ENCODE measurements at places on chromosomes 13 and 19.

DNA sequence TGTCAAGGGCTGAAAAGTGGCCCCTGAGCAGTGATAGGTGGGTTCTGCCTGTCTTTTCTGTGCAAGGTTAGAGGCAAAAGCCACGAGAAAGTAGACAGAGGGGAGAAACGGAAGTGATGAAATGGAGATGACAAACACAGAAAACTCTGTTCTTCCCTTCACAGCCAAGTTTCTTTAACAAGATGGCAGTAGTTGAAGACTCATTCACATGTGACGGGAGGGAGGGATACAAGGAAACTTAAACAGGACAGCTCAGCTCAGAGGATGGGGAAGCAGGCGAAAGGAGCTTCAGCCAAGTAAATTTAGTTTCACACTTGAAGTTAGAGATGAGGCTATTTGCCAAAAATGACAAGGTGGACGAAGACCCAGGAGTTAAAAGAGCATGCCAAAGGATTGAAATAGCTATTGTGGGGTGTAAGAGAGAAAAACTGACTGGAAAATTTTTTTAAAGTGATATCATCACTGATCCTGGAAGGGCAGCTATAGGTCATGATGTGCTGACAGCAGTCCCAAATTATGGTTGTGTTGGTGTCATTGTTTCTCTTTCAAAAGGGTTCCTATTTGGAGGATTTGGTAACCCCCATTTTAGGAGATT is 347.9 kb downstream of the EFNB2 start:
- DNase-seq = no peak

DNA sequence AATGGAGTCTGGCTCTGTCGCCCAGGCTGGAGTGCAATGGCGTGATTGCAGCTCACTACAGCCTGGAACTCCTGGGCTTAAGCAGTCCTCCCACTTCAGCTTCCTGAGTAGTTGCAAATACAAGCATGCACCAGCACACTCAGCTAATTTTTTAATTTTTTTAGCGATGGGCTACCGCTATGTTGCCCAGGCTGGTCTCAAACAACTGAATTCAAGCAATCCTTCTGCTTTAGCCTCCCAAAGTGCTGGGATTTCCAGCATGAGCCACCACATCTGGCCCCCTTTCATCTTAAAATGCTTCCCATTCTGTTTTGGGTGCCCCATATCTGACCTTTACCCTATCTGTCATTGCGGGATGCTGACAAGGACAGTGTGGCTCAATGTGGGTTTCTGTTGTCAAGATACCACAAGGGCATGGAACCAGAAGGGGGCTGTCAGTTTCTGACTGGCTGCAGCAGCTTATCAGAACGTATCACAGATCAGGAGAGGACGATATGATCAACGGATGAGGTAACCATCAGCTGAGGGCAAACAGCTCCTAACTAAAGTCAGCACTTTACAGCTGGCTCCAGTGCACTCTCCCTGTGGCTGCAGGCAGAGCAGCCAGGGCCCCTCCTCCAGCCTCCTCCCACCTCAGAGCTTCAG is 32.4 kb downstream of the GPR42 start:
- no peak for DNase-seq

DNA sequence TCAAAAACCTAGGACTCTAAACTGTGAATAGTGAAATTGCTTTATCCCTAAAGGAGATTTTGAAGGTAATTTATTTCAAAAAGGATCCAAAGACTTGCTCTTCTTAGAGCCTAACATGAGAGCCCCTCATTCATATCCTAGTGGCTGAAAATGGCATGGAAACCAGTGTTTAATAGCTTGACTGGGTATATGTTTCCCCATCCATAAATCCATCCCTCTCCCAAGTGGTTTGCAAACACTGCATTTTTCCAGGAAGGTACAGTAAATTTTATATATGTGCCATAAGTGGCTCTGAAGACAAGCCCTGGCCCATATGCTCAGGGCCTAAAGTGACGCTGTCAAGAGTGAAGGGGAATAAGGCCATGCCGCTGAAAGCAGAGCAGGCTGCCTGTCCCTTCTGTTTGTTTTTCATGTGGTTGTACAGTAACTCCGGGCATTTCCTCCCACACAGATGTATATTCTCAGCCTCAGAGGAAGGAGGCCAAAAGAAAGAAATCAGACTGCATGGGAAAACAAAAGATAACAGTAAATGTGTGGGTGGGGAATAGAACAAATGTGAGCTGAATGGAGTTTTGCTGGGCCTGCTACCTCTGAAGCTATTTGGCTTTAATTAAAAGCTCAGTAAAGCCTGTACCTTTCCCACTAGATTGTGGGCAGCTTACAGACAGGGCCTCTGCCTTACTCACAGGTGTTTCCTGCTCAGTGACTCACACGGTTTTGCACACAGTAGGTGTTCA is 181.9 kb downstream of the PCDH9 start:
- DNase-seq = no peak

DNA sequence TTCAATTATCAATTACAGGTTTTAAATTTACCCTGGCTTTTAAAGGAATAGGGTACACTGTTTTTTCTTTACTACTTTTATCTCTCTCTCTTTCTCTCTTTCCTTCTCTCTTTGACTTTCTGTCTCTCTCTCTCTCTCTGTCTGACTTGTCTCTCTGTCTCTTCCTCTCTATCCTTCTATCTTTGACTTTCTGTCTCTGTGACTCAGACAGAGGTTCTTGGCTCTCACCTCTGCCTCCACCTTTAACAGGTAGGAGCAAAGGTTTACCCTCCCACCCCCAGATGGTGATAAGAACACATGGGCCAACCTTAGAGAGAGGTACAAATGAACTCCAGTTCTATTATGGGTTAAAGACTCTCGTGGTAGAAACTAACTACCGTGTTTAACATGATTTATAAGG is 20.3 kb upstream of the FAM124A start:
- no peak for DNase-seq

DNA sequence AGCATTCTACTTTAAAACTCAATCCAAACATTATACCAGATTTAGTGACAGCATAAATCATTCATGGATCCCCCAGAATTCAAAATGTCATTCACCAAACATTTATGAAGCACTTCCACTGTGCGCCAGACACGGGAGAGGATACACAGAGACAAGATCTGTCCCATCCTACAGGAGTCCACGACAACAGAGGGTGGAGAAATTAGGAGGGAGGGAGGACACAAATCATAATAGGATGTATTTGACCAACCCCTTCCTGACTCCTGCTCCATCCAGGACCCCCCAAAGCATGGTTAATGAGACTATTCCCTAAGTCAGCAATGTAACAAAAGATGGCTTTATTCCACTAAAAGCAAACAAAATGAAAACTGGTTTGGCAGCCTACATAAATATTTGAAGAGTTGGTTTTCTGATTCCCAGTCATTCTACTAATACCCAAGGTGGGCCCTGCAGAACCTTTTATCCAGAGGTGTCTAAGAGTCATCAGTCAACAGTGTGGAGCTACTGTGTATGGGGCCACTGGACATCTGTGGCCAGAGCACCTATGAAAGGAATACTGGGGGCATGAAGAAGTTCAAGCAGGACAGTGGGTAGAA is 62.8 kb upstream of the DOCK9 start:
- DNase-seq = no peak

- DNase-seq = no peak
Measured at GRCh38 chr13:98080280-98080679, 62.6 kb upstream of the FARP1 start.

- DNase-seq = no peak
Measured at GRCh38 chr13:110684388-110685056, 21.4 kb downstream of the CARS2 start.

- no peak for DNase-seq
Measured at GRCh38 chr19:5345895-5346386, 5.3 kb upstream of the PTPRS start.

GRCh38 chr13:58379221-58379620 is 747.7 kb downstream of the PCDH17 start:
- no peak for DNase-seq

- DNase-seq = no peak
Measured at GRCh38 chr13:92896842-92897241, 329.8 kb upstream of the GPC6 start.

- no peak for DNase-seq
Measured at GRCh38 chr13:98866882-98867281, 111.0 kb downstream of the DOCK9 start.

- DNase-seq = no peak
Measured at GRCh38 chr13:48561466-48562235, 28.8 kb upstream of the RCBTB2 start.

GRCh38 chr13:99760456-99760855 is 211.1 kb downstream of the ZIC5 start:
- no peak for DNase-seq

GRCh38 chr13:19267746-19268145 is 86.1 kb upstream of the TUBA3C start:
- DNase-seq = no peak

DNA sequence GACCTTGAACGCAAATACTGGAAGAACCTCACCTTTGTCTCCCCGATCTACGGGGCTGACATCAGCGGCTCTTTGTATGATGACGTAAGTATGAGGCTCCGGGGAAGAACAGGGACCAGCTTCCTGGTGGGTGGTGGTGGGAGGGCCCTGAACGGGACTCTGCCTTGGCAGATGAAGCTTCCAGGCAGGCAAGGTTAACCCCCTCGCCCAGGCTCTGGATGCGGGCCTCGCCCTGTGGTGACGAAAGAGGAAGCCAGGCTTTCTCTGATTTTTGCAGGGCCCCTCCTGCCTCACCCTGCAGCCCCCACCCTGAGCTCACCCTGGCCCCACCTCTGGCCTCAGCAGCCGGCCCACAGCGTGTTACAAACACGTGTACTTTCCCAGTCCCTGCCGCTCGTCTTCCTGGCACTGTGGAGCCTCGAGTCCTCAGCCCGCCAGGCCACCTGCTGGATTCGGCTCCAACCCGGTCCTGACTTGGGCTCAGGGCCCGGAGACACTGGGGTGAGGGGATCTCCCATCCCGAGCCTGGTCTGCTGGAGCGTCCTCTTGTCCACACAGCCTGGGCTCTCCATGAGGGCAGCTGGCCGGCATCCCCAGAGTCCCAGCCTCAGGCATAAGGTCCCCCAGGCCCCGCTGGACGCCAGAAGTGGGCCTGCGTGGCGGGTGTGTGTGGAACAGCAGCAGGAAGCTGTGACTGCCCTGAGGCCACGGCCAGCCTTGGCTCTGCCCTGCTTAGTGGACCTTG is 72.4 kb downstream of the KDM4B start:
- DNase-seq = no peak

GRCh38 chr13:101621099-101621498 is 168.6 kb downstream of the ITGBL1 start:
- DNase-seq = no peak

DNA sequence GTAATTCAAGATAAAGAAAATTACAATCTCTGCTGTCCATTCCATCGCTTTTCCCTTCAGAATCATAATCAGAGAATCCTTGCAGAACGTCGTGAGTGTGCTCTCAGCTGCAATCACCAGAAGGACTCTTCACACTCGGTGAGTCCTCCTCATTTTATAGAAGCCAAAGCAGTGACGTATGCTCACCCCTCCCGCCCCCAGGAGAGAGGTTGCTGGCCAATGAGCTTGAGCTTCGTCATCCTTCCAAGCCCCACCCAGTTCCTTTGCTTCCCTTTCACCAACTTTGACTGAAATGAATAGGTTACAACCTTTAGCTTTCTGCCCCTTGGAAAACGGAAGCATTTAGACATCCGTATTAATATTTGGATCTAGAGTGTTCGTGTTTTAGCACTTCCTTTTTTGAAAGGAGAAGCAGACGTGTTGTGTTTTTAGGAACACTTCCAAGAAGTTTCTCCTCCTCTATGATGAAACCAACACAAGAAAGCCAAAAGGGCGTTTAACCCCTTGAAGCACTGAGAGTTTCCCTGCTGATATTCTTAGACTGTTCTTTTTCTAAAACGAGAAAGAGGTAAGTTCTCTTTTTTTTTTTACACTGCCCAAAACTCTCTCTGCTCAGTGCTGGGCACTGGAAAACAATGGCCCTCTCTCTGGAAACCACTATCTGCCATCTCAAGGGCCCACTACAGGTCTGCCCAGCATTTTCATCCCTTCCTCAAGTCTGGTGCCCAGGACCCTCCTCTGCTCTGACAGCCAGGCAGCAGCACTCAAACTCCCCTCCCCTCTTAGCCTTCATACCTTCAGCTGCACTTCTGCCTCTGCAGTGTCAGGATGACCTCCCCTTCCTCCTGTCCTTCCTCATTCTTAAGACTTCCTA is 44.3 kb upstream of the CEACAM21 start:
- DNase-seq = peak; percentile 54

DNA sequence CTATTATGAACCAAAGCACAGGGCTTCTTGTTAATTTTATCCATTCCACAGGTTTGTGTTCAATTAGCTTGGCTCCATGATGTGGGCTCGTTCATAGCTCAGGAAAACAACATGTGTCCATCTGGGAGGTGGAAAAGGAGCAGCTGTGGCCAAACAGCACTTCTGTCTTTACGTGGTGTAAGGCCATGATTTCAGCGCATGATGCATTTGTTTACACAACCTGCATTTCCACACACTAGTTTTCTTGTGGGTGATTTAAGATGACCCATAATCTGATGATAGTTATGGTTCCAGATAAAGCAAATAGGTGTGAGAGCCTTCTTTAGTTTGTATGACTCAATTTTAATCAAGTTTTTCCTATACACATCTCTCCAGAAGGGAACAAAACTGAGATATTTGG is 101.7 kb downstream of the TNFRSF19 start:
- DNase-seq = no peak

- peak; percentile 89 for DNase-seq
Measured at GRCh38 chr13:37598597-37598996, at the start of gene POSTN. Gene POSTN, minus strand, starts transcription at chr13:37598768. Its CDS starts 42 bp downstream, at chr13:37598726.

- DNase-seq = peak; percentile 94
Measured at GRCh38 chr19:52453324-52454094, at the start of gene ZNF578. Gene ZNF578, plus strand, starts transcription at chr19:52453553. Its CDS starts 48,293 bp downstream, at chr19:52501846.

GRCh38 chr13:46388308-46388707 is 1.3 kb upstream of the RUBCNL start:
- no peak for DNase-seq

DNA sequence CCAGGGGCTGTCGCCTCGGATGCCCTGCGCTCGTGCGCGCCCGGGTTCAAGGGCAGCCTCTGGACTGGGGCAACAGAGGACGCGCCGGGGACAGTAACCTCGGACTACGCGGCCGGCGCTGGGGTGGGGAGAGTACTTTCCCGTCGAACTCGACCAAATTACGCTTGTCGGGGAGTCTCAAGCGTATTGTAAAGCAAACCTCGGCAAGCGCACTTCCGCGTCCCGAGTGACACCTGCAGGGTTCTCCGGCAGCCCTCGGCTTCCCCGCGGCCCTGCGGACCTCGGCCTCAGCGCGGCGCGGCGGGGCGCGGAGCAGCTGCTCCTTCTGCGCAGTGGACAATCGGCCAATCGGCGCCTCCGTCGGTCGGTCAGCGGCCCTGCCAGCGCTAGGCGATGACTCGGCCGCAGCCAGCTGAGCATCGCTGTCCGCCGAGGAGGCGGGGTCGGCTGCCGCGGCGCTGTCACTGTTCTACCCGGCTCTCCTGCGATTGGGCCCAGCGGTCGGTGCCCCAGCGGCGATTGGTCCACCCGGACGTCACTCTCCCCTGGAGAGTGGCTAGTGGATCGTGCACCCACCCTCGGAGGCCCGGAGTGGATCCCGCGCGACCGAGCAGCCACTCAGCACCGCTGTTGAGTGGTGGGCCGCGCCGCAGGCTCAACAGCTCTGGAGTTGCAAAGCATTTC is at the start of gene SLC46A3:
Gene SLC46A3 (minus strand): TSS at position 428 of the 684 bp plus-strand sequence. CDS start 972 bp downstream, outside the sequence.
- peak; percentile 99 for DNase-seq

DNA sequence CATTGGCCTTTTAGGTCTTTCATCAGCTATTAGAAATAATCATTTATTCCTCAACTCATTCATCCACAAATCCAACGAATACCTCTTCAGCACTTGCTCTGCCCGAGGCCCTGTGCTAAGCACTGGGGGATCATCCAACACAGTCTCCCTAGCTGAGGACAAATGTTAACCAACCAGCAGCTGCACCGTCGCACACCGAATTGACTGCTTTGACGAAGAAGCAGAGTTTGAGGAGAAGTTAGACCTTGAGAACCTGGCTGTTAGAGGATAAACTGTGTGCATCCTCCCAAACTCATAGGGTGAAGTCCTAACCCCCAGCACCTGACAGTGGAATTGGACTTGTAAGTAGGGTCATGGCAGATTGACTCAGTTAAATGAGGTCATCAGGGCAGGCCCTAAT is 170.9 kb downstream of the USP12 start:
- no peak for DNase-seq
